Activated CD4-positive, alpha-beta memory T cell treated with anti-CD3 and anti-CD28 coated beads for 36 hours (primary cell): ENCODE measurements at places on chromosomes 7 and 10. TPM values are rescaled to one million over a fixed set of nuclear protein-coding genes. Genes with fewer than 3 reads are reported as not detected.

The GARIN1A gene
- total RNA-seq: 0.10 TPM

DNA sequence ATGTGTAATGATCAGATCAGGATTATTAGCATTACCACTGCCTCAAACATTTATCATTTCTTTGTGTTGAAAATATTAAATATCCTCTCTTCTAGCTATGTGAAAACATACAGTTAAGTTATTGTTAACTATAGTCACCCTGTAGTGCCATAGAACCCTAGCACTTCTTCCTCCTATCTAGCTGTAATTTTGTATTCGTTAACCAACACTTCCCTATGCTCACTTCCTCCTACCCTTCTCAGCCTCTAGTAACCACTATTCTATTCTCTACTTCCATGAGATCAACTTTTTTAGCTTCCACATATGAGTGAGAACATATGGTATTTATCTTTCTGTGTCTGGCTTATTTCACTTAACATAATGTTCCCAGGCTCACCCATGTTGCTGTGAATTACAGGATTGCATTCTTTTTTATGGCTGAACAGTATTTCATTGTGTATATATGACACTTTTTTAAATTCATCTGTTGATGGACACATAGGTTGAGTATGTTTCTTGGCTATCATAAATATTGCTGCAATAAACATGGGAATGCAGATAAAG is 132.7 kb upstream of the RHOBTB1 start:
- H3K4me1 ChIP-seq: no peaks in the 10 kb centered on the region

DNA sequence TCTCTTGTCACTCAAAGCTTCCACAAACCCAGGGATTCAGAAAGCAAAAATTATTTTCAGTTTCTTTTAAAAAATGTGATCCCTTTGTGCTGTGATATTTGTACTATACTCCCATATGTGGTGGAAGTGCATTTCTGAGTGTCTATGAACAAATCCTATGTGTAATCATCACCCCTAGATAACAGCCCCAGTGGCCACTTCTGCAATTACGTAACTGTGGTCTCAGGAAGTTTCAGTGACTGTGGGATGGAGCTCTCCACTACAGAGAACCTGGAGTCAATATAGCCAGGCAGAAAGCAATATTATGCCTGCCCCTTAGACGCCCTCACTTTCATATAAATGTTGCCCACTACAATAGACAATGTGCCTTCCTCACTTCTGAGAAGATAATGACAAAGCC is 1101.7 kb upstream of the GHITM start:
- no peaks in the 10 kb centered on the region for H3K4me1 ChIP-seq
- H3K36me3 ChIP-seq: no peaks in the 10 kb centered on the region
- H3K27ac ChIP-seq: no peak overlapping the region
- H3K4me3 ChIP-seq: no peak overlapping the region
- no peaks in the 10 kb centered on the region for H3K27me3 ChIP-seq

The MYL10 gene
- not detected for total RNA-seq

DNA sequence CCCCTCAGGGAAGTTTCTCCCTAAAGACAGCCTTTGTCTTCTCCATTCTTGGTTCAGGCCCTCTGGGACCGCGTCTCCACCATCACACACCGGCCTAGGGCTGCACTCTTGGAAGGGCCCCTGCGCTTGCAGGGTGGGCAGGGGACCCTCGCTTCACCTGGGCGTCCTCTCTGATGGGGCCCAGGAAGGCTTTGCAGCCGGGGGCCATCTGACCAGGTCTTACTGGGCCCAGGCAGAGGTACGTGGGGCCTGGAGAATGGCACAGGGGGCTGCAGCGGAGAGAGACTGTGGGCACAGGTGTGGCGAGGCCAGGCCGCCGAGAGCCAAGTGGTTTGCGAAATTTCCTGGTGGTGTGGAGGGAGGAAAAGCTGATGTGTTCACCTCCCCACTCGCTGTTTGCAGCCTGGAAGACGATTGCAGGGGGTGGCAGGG is 44.4 kb downstream of the ALOX5 start:
- H3K4me3 ChIP-seq: peak overlapping the region; percentile 81
- peaks cover 13% of the 10 kb centered on the region for H3K27me3 ChIP-seq
- peak; percentile 18 for DNase-seq
- H3K36me3 ChIP-seq: no peaks in the 10 kb centered on the region
- H3K27ac ChIP-seq: peak overlapping the region; percentile 87
- peaks cover 40% of the 10 kb centered on the region for H3K4me1 ChIP-seq

The SSC4D gene
- 0.87 TPM for total RNA-seq

- H3K4me1 ChIP-seq: peaks cover 5% of the 10 kb centered on the region
- no peaks in the 10 kb centered on the region for H3K27me3 ChIP-seq
- H3K36me3 ChIP-seq: no peaks in the 10 kb centered on the region
- no peak for DNase-seq
- no peak overlapping the region for H3K27ac ChIP-seq
- no peak overlapping the region for H3K4me3 ChIP-seq
Measured at GRCh38 chr10:119457966-119458766, 84.4 kb downstream of the RGS10 start.

The CDNF gene
- 1.8 TPM for total RNA-seq

- no peak for DNase-seq
- H3K27ac ChIP-seq: no peak overlapping the region
- H3K4me1 ChIP-seq: no peaks in the 10 kb centered on the region
- H3K36me3 ChIP-seq: no peaks in the 10 kb centered on the region
- no peak overlapping the region for H3K4me3 ChIP-seq
Measured at GRCh38 chr7:84913731-84914130, 273.1 kb downstream of the SEMA3D start.

DNA sequence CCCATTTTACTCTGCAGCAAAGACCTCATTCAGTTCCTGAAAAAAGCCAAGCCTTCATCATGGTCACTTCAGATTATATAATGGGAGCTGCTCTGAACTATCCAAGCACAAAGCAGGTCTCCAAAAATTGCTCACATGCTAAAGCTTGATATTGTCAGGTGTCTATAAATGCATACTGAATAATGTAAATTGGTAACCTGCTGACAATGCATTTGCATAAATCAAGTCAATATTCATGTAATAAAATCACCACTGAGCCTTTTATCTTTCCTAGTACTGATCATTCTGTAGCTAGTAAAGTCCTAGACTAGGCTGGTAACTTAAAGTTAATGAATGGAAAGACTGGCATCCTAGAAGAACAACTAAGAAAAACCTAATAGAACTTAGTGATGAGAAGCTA is 188.3 kb downstream of the IMMP2L start:
- DNase-seq: no peak
- no peaks in the 10 kb centered on the region for H3K27me3 ChIP-seq
- H3K36me3 ChIP-seq: peaks cover 5% of the 10 kb centered on the region
- H3K4me3 ChIP-seq: no peak overlapping the region
- H3K4me1 ChIP-seq: peaks cover 4% of the 10 kb centered on the region

GRCh38 chr10:122307669-122308416 is 36.7 kb downstream of the BTBD16 start:
- no peaks in the 10 kb centered on the region for H3K4me1 ChIP-seq
- no peaks in the 10 kb centered on the region for H3K36me3 ChIP-seq
- no peak for DNase-seq
- no peak overlapping the region for H3K4me3 ChIP-seq
- no peaks in the 10 kb centered on the region for H3K27me3 ChIP-seq

GRCh38 chr7:4939971-4940728 is 18.8 kb downstream of the MMD2 start:
- no peaks in the 10 kb centered on the region for H3K27me3 ChIP-seq
- H3K27ac ChIP-seq: no peak overlapping the region
- H3K4me1 ChIP-seq: no peaks in the 10 kb centered on the region
- H3K36me3 ChIP-seq: no peaks in the 10 kb centered on the region
- H3K4me3 ChIP-seq: no peak overlapping the region
- DNase-seq: no peak

The FOXP2 gene
- not detected for total RNA-seq

The BMPER gene
- total RNA-seq: not detected

The PRF1 gene
- total RNA-seq: 32.6 TPM

The STEAP4 gene
- not detected for total RNA-seq

GRCh38 chr10:35895331-35895730 is 253.2 kb upstream of the FZD8 start:
- DNase-seq: no peak
- no peaks in the 10 kb centered on the region for H3K4me1 ChIP-seq
- H3K27ac ChIP-seq: no peak overlapping the region
- H3K4me3 ChIP-seq: no peak overlapping the region
- no peaks in the 10 kb centered on the region for H3K27me3 ChIP-seq
- H3K36me3 ChIP-seq: no peaks in the 10 kb centered on the region

DNA sequence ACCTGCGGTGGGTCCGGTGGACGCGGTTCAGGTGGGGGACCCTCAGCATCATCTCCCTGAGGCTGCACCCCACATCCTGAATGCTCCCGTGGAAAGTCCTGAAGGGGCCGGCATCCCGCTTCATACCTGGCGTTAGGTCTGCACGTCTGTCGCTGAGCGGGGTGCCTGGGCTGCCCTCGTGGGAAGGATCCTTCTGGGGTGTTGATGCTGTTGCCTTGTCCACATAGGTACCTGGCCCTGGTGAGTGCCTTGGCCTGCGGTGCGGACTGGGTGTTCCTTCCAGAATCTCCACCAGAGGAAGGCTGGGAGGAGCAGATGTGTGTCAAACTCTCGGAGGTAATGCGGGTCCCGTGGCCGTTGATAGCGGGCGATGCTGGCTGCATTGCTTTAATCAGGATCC is 37.8 kb downstream of the PFKP start:
- no peak for DNase-seq
- H3K27ac ChIP-seq: no peak overlapping the region
- no peak overlapping the region for H3K4me3 ChIP-seq

GRCh38 chr10:96047004-96047649 is 3.7 kb downstream of the CCNJ start:
- no peaks in the 10 kb centered on the region for H3K27me3 ChIP-seq
- DNase-seq: no peak
- peaks cover 55% of the 10 kb centered on the region for H3K4me1 ChIP-seq

DNA sequence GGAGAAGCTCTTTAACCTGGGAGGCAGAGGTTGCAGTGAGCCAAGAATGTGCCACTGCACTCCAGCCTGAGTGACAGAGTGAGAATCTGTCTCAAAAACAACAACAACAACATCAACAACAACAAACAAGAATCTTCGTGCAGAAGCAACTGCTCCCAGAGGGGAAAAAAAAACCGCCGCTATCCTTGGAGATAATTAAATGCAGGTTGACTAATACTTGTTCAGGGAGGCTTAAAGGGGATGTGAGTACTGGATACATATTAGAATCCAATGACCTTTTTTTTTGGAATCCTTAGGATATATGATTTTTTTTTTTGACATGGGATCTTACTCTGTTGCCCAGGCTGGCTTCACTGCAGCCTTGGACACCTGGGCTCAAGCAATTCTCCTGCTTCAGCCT is 89.6 kb upstream of the FAM171A1 start:
- no peak overlapping the region for H3K27ac ChIP-seq
- H3K27me3 ChIP-seq: peaks cover 15% of the 10 kb centered on the region
- DNase-seq: no peak
- H3K4me3 ChIP-seq: no peak overlapping the region

DNA sequence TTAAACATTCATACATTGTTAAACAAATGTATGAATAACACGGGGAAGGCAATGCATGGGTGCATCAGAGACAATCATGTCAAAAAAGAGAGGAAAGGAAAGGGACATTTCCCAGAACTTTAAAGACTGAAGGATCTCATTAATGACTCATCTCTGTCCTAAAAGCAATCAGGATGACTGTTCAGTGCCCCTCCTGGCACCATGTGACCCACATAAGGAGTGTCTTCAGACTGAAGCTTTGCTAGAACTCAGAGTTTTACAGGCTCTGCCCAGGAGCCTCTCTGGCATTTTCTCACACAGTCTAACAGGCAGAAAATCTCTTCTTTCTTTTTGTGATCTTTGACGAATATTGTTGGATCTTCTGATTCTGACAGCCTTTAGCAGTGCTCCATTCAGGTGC is 315.3 kb downstream of the OTUD1 start:
- H3K4me3 ChIP-seq: no peak overlapping the region
- DNase-seq: no peak
- H3K27me3 ChIP-seq: no peaks in the 10 kb centered on the region
- H3K27ac ChIP-seq: no peak overlapping the region
- H3K36me3 ChIP-seq: no peaks in the 10 kb centered on the region

DNA sequence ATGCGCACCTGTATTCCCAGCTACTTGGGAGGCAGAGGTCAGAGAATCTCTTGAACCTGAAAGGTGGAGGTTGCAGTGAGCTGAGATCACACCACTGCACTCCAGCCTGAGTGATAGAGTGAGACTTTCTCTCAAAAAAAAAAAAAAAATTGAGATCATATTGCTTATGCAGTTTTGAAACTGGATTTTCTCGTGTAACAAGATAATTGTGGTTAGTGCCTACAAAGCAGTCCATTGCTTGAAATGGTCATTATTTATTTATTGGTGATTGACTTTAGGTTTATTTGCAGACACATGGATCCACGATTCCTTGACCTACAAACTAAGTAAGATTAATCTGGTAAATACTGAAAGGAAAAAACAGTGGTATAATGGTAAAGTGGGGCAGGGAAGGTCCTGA is 149.8 kb downstream of the TAX1BP1 start:
- H3K27ac ChIP-seq: no peak overlapping the region
- no peaks in the 10 kb centered on the region for H3K27me3 ChIP-seq
- no peaks in the 10 kb centered on the region for H3K4me1 ChIP-seq
- DNase-seq: no peak

The CPXM2 gene
- not detected for total RNA-seq

The GPR37 gene
- total RNA-seq: not detected

The SPOCK2 gene
- 216 TPM for total RNA-seq

DNA sequence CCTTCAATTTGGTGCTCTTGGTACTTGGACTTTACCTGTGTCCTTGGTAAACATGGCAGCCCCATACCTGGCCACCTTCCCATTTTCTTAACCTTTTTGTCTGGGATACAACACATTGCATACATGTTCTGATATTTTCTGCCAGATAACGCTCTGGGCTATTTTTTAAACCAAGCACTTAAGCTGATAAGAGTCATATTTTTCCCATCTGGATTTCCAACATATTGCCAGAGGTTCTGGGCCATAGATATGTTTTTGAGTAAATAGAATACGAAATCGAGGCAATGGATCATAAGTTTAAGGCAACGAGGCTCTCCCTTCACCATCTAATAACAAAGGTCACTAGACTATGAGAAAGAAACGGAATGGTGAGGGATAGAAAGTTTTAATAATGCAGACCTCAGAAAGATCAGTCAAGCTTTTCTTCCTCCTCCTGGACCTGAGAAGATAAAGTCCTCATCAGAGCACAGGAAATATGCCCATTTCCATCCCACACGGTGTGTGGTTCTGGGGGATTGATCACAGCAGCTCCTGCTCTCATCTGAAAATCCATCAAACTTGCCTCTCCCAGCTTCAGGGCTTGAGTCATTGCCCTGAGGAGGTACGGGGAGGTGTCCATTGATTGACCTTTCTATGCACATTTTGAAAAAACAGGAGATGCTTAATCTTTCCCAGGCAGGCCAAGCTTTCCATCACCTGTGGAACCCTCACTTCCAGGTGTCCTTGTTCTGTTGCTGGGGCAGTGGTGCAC is 257.2 kb downstream of the GFRA1 start:
- no peaks in the 10 kb centered on the region for H3K36me3 ChIP-seq
- H3K27me3 ChIP-seq: no peaks in the 10 kb centered on the region
- no peak for DNase-seq
- H3K27ac ChIP-seq: no peak overlapping the region
- H3K4me1 ChIP-seq: no peaks in the 10 kb centered on the region
- H3K4me3 ChIP-seq: no peak overlapping the region
